ENCODE measurements at places on chromosomes 6 and 20.

DNA sequence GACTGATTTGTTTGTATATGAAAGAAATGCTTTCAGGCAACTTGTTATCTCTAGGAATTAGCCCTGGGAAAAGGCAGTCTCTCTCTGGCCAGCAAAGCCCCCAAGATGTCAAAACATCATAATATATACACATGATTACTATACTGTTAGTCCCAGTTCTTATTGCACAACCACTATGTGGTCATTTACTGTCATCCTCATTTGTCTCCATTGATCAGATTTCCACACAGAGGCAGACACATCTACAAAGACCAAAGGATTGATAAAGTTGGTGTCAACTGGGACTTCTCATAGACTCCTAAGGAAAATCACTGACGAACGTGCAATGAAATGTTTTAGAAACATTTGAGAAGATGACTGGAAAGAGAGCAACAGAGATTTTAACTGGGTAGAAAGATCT lies 71.9 kb upstream of the POPDC3 start:
- DNase-seq = no peak

GRCh38 chr6:122452509-122452908 lies 19.1 kb downstream of the SERINC1 start:
- DNase-seq = no peak

DNA sequence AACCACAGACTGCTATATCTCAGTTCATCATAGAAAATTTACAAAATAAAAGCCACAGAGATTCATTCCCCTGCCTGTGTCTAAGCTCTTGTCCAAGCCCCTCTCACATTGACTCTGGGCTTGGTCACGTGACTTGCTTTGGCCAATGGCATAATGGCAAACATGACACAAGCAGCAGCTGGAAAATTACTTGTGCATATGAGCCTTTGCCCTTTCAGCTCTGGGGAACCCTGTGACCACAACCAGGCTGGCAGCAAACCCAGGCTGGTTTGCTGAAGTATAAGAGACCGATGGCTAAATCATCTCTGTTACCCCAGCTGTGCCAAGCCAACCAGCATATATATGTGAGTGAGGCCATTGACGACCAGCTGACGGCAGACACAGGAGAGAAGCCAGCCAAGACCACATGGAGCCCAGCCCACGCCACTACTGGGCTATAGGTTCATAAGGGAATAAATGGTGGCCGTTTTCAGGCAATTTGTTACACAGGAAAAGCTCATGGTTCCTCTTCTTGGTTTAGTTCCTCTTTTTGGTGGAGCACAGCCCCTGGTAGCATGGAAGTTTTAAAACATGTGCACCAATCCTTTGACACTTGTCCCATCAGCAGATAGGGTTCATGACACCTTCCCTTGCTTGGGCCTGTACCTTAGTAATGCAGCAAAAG lies 31.8 kb upstream of the RSPO4 start:
- DNase-seq = no peak

GRCh38 chr6:37514321-37514771 lies 14.7 kb upstream of the CCDC167 start:
- DNase-seq = no peak

DNA sequence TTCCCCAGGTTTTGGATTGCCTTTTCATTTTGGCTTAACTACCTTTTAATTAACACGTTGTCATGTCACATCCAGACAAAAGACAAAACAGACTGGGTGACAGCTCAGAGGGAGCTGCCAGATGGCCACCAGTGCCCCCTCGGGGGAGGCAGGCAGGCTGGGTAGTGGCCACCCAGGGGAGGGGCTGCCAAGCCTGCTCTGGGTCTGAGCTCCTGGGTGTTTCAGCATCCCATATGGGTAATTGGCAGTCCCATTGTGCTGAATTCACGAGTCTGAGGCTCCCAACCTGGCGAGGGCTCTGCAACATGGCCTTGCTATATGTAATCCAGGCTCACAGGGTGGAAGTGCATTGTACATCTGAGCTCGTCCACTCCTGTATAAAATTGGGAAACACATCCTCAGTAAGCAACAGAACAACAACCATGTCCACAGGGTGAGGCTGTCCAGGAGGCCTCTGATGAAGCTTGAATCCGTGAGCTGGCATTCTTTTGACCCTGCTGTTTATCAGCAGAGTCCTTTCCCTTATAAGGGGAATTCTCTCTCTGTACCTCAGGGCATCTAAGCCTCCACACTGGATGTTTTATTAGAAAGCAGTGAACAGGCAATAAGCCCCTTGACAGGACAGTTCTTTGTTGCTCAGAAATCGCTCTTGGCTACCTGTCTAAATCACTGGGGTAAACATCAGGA lies 111.7 kb upstream of the SLC22A23 start:
- no peak for DNase-seq

GRCh38 chr20:36917943-36918342 lies 33.6 kb downstream of the SAMHD1 start:
- DNase-seq = no peak

DNA sequence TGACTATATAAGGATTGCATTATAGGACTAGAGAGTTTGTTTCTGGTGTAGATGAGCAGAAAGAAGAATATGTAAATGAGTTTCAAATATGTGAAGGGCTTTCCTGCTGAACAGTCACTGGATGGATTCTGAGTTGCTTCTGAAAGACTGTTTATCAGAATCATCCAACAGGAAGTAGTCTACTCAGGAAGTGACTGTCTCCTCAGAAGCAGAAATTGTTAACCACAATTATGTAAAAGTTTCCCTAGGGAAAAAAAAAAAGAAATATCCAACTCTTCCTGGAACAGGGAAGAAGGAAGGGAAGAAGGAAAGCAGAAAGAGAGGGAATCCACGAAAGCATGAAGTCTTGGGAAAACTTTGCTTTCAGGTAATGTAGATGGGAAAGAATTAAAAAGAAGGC lies 138.9 kb downstream of the TENT5A start:
- DNase-seq = no peak

DNA sequence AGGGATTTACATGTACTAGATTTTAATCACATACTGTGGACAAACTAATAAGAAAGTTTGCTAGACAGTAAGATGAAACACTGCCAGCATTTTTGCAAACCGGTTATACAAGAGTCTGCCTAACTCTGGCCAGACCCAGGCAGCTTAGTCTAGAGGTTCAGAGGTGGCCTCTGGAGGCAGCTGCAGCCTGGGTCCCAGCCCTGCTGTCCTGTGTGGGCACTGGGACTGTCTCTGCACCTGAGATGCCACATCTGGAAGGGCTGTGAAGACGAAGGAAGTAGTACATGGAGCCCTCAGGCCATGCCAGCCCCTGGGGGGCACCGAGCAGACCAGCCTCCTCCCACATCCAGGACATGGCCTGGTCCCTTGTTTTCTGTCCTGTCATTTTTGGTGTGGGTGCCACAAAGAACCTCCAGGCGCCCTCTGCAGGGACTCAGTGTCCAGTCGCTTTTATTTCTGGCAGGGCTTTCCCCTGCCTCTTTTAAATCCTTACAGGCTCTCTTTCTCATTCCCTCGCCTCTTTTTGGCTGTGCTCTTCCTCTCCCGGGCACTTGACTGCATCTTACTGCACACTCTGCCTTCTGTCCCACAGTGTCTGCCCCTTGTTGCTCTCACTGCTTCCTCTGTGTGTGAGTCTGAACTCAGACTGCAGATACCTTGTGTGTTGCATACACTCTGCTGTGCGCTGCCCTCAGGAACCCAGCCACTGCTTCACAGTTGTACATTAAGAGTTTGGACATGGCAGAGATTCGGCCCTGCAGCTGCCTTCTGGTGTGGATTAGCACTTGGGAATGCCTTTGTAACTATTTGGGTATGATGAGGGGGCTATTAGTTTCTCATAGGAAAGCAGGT lies 216.7 kb downstream of the ZDHHC14 start:
- no peak for DNase-seq

DNA sequence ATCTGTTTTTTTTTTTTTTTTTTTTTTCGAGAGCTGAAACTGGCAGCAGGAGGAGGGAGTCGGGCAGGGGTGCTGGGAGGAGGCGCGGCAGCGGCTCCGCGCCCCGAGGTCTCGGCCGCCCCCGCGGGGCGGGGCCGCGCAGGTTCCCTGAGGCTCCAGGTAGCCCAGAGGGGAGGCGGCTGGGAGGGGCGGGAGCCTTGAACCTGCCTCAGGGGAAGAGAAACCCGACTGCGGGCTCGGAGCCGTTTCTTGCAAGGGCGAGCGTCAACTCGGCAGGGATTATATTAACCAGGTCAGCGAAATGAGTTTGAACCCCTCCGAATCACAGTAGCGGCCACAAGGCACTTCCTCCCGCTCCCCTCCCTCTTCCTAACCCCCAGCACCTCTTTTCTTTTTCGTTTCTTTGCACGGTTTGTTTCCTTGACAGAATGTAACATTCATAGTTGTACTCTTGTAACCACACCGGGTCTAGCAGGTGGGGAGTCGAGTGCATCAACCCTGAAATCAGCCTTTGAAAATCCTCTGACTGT lies 2.0 kb downstream of the MYB start:
- peak; percentile 72 for DNase-seq

DNA sequence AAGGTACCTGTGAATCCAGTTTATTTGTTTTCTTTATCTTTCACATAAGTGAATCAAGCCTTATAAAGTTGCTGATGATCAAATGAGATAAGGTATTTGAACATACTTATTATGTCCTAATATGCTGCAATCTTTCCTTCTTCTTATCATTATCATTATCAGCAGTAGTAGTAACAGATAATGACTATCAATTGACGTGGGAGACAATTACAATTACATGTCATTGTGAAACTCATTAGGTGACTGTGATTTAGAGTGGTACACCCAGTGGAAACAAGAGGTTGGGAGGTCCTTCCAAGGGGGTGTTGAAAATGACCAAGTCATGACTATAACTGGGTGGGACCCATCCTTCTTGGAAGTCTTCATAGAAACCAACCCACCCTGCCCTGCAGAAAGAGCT lies 2.8 kb downstream of the CLIC5 start:
- no peak for DNase-seq

GRCh38 chr6:17883665-17884497 lies 103.6 kb downstream of the KIF13A start:
- no peak for DNase-seq

GRCh38 chr6:37170273-37171200 lies 585 bp downstream of the PIM1 start:
- DNase-seq = no peak

DNA sequence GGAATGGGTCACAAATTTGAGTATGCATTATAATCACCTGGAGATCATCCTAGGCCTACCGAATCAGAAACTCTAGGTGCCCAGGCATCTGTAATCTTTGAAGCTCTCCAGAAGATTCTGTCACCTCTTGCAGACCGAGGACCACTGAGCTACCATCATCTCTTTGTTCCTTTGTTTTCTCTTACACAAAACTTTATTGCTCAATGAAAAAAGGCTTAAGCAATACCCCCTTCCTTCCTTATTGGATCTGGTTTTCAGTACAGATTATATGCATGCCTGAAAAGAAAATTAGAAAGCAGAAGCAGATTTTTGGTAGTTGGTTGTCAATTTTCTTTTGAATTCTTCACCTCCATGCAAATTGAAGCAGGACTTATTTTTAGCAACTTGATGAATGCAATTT lies 31.3 kb downstream of the STX11 start:
- DNase-seq = no peak

GRCh38 chr6:35600659-35601125 lies 88.0 kb upstream of the TULP1 start:
- no peak for DNase-seq

DNA sequence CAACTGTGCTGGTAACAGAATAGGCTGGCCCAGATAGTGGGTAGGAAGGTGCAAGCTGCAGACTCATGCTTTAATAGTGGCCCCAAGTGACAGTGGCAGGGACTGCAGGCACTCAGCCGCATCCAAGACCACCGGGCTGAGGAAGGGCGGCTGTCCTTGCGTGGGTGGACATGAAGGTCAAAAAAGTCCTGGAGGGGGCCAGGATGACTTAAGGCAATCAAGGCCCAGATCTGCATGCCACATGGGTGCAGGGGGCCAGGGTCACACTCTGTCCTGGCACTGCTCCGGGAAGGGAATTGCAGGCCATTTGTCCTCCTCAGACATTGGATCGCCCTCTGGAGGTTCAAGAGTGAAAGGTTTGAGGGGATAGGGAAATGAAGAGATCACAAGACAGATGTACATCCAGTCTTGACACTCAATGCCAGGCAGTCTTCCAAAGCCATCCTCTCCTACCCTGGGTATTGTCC lies 10.4 kb upstream of the VNN2 start:
- no peak for DNase-seq

DNA sequence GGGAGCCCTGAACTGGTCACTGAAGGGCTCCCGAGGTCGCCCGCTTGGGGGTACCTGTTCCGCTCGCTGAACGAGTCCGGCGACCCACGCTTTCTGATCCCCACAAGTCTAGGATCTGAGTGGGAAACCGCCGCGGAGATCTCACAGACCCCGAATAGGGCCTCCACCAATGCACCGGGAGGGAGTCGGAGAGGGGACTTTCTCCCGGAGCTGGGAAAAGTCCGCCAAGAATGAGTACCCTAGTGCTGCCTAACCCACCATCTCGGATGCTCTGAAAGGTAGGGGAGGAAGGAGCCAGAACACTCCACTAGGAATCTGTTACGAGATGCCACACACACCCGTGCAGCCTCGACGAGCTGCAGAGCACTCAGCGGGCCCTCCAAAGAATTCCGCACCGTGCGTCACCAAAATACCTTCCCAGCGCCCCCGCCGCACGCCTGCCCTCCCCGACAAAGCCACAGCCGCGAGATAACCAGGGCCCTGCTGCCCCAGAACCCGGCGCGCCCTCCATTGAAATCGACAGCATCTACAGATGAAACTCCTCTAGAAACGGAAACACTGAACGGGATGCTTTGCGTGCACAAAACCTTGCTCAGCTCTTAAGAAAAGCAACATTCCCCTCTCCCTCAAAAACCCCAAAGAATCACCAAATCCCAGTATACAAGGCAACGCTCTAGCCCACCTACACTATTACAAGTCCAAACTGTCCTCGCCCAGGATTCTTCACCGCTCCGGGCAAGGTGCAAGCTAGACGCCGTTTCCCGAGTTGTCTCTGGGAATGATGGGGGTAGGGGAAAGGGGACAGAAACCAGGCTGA lies 686 bp downstream of the COL12A1 start:
- no peak for DNase-seq

DNA sequence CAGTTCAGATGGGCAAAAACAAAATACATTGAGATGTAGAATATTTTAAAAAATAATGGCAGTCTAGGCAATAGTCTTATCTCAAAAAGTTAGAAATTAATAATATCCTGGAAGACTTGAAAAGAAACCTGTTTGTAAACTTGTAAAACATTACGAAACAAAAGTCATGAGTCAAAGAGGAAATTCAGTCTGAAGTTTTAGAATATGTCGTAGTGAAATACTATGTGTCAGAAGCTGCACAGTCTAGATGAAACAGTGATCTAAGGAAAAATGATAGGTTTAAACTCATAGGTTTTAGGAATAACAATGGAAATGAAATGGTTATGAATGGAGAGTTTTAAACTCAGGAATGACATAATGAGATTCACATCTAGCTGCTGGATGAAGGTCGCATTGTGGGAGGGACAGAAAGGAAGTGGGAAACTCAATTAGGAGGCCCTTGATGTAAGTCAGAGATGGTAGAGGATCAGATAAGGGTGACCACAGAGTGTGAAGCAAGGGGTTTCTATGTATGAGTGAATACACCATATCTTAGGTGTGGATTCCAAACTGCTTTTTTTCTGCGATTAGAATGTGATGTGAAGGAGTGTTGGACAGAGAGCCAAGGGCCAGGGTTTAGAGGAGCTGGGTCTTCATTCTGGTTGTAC lies 2.8 kb downstream of the SNRPB2 start:
- no peak for DNase-seq

- peak; percentile 61 for DNase-seq
Observed at GRCh38 chr6:26172608-26172968, 85.4 kb downstream of the HFE start.

- no peak for DNase-seq
Observed at GRCh38 chr20:31606804-31607639, 1.9 kb downstream of the ID1 start.
